ENCODE measurements at places on chromosomes 3 and 15.

DNA sequence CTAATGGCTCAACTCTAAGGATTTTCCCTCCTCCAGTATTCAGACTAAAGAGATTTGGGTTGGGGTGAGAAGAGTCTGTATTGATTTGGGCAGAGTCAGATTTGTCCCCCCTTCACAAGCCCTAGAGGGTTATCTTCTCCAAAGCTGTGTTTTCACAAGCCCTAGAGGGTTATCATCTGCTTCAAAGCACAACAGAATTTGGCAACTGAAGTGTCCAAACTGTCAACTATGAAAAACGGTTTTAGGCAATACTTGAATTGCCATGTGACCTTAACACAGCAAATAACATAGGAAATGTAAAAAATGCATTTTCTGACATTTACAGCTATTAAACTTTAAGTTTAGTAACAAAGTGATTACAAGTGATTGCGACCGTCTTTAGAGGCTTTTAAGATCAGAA lies 119.9 kb downstream of the IMPG2 start:
- no peak for DNase-seq

DNA sequence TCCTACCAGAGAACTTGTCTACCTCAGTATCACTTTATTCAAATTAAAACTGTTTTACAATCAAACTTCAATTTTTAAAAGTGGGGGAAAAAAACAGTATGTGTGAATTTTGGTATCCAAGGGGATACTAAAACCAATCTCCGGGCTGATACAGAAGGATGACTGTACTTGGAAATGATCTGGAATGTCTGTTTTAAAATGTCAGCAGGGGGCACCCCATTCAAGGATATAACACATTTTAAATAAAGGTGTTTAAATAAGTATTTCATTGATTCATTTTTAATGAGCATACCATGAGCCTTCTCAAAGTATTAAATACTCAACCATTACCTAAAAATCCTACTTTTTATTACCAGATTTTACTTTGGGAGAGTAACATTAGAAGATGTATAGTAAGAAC lies 67.9 kb downstream of the ULK4 start:
- no peak for DNase-seq

GRCh38 chr3:106303766-106304165 lies 435.0 kb upstream of the CBLB start:
- no peak for DNase-seq

- no peak for DNase-seq
Measured at GRCh38 chr3:44359146-44359751, 20.7 kb downstream of the TCAIM start.

DNA sequence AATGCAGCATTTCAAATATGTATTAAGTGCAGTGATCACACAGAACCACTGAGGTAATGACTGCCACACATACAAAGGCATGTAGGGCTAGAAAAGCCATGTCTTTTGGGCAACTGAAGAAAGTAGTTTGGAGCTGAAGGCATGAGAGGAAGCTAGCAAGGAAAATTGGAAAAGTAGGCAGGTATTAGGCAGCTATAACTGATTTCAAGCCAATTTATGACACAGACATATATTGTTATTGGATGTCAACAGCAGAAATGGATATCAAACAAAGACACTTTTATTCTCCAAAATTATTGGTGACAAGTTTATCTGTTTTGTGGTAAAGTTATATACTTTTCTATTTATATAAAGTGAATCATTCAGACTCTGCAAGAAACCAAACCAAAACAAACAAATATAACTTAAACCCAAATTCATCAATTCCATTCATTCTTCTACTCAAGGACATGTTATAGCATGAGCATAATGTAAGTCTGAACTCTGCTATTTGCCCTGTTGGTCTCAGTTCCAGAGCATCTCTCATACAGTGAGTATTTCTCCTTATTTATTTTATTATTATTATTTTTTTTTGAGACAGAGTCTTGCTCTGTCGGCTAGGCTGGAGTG lies 307.4 kb upstream of the COL8A1 start:
- DNase-seq, result no peak

DNA sequence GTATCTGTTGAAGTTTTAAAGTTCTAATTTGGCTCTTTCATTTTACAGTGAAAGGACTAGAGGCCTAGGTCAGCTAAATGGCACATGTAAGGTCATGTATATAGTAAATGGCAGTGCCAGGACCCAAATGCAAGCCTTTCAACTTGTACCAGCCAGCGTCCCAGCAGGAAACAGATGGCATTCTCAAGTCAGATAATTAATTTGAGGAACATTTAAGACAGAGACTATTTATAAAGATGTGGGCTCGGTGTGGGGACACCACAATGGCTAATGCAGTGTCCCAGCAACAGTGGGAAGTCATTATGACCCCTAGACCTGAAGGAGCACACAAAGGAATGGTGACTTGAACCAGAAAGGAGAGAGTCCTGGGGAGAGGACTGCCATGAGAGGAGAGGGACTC lies 6.1 kb downstream of the MINDY4B start:
- DNase-seq, result no peak

DNA sequence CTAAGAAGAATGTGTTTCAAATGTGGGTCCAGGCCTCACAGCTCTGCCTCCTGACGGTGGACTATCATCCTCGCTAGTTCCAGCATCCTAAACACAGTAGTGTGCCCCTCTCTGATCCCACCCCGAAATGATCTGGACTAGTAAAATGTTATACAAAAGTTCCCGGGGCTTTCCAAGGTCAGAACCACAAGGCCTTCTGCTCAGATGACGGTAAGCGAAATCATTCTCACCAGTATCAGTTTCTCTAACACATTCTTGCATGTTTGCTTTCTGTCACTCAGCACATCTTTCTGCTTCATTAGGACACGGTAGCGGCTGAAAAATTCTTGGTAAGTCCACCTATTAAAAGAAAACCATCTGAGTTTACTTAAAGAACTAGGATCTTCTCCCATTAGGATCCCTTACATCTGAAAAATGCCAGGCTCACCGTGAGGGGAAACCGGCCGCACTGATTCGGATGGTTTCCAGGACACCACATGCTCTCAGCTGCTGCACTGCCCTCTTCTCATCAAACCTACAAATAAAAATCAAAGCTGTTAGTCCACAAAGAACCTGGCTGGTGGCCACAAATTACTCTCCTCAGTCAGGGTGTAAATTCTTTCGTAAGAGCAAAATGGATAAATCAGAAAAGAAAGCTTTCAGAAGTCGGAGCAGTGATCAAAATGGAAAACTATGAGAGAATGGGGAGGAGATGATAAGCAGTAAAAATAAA lies 83.9 kb upstream of the MYO5C start:
- DNase-seq, result no peak

GRCh38 chr3:122358703-122359032 lies 24.4 kb downstream of the MIX23 start:
- no peak for DNase-seq

GRCh38 chr3:155748611-155749365 lies 3.9 kb upstream of the PLCH1 start:
- no peak for DNase-seq

DNA sequence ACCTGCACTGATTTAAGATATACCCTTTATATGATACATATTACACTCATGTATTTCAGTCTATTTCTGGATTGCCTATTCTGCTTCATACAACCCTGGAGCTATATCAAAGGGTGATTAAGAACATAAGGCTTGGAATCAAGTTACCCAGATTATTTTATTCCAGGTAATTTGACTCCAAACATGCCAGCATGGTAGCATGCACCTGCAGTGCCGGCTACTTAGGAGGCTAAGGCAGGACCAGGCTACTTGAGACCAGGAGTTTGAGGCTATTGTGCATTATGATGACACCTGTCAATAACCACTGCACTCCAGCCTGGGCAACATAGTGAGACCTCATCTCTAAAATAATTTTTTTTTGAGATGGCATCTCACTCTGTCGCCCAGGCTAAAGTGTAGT lies 50.4 kb upstream of the NEO1 start:
- no peak for DNase-seq

DNA sequence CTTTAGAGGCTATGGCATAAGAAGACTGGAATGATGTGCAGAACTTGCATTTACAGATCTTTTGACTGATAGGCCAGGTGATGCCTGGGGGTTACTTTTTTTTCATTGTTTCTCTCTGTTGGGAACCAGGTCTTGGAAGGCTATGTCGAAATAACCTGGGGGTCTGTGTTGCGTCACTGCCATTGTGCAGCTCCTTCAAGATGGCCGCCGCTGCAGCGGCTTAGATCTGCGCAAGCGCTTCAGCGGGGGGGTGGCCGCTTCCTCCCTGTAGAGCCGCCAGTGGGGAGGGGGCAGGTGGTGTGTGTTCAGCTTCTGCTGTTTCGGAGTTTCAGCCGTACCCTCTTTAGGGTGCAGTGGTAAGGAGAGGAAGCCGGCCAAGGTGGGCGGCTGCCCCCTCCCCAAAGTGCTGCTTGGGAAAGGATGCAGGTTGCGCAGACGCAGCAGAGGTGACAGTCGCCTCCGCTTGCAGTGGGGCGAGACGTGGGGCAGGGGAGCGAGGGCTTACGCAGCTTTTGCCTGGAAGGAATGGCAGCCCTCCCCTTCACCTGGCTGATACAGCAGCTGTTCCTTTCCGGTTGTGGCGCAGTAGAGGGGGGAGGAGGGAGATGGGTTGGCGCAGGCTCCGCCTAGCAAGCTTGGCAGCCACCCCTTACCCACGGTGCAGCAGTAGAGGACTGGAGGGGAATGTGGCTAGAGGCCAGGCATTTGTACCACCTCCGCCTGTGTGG lies 1.5 kb downstream of the SNRPN start:
- peak; percentile 58 for DNase-seq

DNA sequence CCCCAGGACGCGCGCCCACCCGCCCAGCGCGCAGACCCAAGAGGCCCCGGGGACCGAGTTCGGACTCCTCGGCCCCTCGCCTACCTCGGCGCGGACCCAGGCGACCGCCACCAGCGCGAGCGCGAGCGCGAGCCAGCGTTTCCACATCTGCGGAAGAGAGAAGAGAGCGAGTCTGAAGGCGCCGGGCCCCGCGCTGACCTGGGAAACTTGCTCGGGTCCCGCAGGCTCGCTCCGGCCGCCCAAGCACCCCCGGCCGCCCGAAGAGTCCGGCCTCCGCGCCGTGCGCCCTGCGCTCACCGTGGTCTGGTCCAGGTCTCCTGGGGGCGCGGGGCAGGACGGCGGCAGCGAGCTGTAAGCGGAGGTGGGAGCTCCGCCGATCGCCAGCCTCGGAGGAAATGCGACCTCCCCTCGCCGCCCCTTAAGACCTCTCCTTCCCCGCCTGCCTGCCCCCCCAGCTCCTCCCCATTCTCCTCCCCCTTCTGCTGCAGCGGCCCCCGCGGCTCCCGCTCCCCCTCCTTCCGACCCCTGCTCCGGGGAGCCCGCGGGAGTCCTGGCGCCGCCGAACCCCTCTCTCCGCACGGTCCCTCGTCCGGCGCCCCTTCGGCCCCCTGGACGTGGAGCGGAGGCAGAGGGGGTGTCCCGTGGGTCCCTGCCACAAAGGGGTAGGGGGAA lies at the start of gene FSTL1:
Gene FSTL1, minus strand, starts transcription at position 393 of the 672 bp plus-strand sequence. Its CDS starts 246 bp downstream, at position 147.
- DNase-seq, result no peak

- DNase-seq, result no peak
Measured at GRCh38 chr3:162437480-162437879, 940.9 kb downstream of the OTOL1 start.

DNA sequence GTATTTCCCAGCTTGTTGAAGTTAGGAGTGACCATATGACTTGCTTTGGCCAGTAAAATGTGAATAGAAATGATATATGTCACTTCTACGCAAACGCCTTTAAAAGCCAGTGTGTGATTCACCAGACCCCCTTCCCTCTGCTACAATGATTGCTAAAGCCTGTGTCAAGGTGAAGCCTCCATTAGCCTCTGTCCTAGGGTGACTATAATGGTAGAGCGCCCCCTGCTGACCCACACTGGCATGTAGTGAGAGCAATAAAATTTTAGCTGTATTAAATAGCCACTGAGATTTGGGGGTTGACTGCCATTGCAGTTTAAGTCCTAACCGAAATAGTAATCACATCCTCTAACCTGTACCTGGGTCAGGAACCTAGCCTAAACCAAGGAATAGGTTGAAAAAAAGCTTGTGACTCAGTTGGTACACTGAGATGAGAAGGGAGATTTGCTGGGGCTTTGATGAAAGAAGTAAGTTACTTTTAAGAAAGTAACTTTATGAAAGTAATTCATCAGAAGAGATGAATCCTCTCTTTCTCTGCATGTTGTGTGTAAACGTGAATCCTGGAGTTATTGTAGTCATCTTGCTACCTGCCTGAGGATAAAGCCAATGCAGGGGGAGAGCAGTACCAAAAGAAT lies 52.6 kb downstream of the GTF2E1 start:
- peak; percentile 75 for DNase-seq

GRCh38 chr3:175913286-175913685 lies 1054.2 kb downstream of the NAALADL2 start:
- no peak for DNase-seq

- no peak for DNase-seq
Measured at GRCh38 chr3:15329046-15330005, 3.1 kb downstream of the SH3BP5 start.

- no peak for DNase-seq
Measured at GRCh38 chr3:71709908-71710511, 15.2 kb downstream of the EIF4E3 start.

Measured in effector memory CD4-positive, alpha-beta T cell (primary cell).